ENCODE measurements at places on chromosomes 11 and 22.

DNA sequence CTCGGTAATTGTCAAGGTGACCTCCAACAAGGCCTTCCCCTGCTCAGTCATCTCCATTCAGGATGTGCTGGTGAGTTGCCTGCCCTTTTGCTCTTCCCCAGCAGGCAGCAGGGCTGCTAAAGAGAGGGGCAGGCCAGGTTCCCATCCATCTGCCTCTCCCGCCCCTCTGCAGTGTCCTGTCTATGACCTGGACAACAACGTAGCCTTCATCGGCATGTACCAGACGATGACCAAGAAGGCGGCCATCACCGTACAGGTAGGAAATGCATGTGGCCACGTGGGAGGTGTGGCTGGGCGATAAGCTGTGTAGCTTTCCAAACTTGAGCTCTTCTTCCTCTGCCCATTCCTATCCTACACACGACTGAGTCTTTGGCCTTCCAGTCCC lies 4.0 kb downstream of the SIDT2 start:
- DNase-seq, result no peak

DNA sequence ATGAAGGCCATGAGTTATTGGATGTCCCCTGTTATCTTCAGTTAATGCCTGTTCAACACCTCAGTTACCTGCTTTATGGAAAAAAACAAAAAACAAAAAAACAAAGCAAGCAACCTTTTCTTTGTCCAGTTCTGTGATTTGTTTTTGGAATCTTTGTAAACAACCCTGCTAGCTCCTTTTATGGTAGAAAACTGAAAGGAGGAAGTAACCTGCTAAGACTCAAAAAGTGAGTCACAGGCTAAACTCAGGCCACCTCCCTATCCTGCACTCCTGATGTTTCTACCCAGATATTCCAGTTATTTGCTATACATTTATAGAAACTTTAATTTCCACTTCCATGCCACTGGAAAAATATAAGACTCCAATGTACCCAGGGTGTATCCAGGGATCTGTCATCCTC lies 20.6 kb upstream of the TLCD5 start:
- no peak for DNase-seq

DNA sequence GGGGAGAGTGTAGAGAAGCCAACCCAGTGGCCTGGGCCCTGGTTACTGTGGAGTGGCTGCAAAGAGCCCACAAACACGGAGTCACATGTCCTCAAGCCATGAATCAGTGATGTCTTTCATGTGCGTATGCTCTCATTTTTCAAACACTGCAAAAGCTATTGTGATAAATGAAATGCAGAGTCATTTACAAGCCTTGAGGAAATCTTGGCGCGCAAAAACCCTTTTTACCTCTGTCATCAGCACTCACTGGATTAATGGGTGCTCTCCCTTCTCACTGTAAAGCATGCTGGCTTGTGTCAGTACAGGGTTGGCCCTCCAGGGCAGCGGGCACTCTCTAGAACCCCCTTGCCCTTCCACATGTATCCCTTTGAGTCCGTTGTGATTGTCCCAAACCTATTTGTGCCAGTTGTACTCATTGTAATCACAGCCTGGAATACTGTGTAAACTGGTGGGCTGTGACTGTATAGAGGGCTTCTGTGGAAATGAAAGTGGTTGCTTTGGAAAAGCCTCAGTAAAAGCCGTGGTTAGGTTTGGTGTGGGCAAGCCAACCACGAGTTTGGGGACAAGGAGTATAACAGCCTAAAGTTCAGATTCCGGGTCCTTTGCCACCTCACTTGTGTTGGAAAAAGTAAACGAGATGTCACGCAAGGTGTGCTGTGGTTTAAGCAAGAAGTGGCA lies 10.4 kb downstream of the GNAZ start:
- no peak for DNase-seq

DNA sequence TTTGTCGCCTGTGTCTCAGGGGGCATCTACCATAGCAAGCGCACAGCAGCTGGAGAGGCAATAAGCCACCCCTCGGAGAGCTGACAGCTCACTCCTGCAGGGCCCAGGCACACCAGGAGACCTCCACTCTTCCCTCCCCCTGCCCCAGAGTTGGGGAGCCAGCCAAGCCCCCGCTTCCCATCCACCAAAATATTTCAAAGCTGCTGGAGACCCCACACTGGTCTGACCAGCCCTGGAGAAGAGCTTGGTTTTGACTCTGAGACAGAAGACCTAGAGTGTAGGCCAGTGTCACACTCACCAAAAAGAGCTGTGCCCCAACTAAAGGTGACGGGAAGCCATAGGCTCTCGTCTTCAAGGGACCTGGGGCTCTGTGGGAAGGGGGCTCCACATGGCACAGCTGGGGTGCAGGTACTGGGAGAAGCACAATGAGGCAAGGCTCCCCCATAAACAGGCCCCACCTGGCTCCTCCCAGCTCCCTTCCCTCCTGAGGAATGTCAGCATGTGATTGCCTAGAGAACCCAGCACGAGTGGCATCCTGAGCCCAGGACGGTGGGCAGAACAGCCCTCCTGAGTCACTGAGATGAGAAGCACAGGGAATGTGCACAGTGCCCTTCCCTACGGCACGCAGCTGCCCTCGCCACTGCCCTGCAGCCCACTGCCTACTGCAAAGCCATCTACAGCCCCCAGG lies 5.8 kb upstream of the GNAZ start:
- DNase-seq, result no peak

DNA sequence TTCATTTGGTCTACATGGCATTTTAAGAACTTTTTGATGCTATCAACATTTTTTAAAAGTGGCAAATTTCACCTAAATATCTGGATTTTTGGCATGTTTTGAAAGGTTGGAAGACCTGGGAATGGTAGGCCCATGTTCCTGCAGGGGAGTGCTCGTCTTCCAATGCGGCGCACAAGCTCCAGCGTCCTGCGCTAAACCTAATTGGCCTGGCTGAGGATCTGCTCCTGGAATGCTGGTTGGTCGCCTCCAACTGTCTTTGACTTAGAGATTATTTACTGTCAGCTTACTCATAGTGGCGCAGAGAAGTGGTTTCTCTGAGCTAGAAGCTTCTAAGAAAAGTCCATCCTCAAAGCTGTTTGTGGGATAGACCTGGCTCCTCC lies 626 bp upstream of the LIMK2 start:
- no peak for DNase-seq

GRCh38 chr22:31253949-31254348 lies 38.3 kb downstream of the PIK3IP1 start:
- DNase-seq, result no peak

Measured in hippocampal formation (tissue), 2 donors.